ENCODE measurements at places on chromosomes 6 and 20. TPM values are rescaled to one million over a fixed set of nuclear protein-coding genes. Genes with fewer than 3 reads are reported as not detected.

- no peaks in the 10 kb centered on the region for H3K36me3 ChIP-seq
- DNase-seq: no peak
- H3K27me3 ChIP-seq: no peaks in the 10 kb centered on the region
- H3K4me3 ChIP-seq: no peak overlapping the region
Measured at GRCh38 chr6:147587907-147588306, 79.4 kb downstream of the SAMD5 start.

- DNase-seq: no peak
- no peak overlapping the region for H3K4me3 ChIP-seq
- H3K27ac ChIP-seq: peak overlapping the region; percentile 4
- H3K4me1 ChIP-seq: peaks cover 21% of the 10 kb centered on the region
Measured at GRCh38 chr20:41034239-41034638, 5.6 kb downstream of the TOP1 start.

DNA sequence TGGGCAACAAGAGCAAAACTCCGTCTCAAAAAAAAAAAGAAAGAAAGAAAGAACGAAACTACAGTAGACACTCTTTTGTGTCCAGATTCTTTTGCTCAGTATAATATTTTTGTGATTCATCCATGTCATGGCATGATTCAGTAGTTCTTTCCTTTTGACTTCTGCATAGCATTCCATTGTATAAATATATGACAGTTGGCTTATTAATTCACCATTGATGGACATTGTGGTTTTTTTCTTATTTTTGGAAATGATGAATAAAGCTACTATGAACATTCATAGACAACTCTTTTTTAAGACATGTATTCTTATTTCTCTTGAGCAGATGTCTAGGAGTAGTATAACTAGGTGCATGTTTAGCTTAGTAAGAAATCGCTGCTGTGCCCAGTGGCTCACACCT lies 10.3 kb upstream of the IER3 start:
- no peaks in the 10 kb centered on the region for H3K36me3 ChIP-seq
- no peak overlapping the region for H3K4me3 ChIP-seq
- DNase-seq: no peak
- peaks cover 20% of the 10 kb centered on the region for H3K4me1 ChIP-seq

DNA sequence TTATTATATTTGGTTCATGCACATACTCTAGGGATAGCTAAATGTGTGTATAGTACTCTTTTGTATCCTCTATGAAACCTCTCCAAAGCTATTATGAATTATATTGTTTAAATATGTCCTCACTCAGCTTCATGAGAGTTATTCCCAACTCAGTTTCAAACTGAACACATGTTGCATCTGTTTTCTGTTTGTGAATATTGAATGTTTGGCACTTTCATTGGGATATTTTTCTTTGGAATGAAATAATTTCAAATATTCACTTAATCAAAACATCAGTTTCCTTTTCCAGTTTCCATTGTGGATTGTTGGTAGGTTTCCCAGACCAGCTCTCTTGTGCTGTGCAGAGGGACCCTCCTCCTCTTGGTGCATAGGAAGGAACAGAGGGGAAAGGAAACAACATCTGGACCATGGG lies 46.6 kb downstream of the HDAC2 start:
- no peak overlapping the region for H3K4me3 ChIP-seq
- DNase-seq: no peak
- H3K27me3 ChIP-seq: no peaks in the 10 kb centered on the region
- H3K27ac ChIP-seq: no peak overlapping the region
- peaks cover 6% of the 10 kb centered on the region for H3K4me1 ChIP-seq

- peak; percentile 29 for DNase-seq
- H3K4me3 ChIP-seq: no peak overlapping the region
- peaks cover 13% of the 10 kb centered on the region for H3K4me1 ChIP-seq
- peak overlapping the region; percentile 81 for H3K27ac ChIP-seq
Measured at GRCh38 chr6:14932485-14933182, 313.2 kb upstream of the JARID2 start.

- no peaks in the 10 kb centered on the region for H3K4me1 ChIP-seq
- H3K27ac ChIP-seq: no peak overlapping the region
- DNase-seq: no peak
- no peak overlapping the region for H3K4me3 ChIP-seq
- H3K36me3 ChIP-seq: peaks cover 9% of the 10 kb centered on the region
Measured at GRCh38 chr20:24970030-24970553, 21.0 kb downstream of the CST7 start.

- no peaks in the 10 kb centered on the region for H3K36me3 ChIP-seq
- no peaks in the 10 kb centered on the region for H3K27me3 ChIP-seq
- H3K4me1 ChIP-seq: peaks cover 31% of the 10 kb centered on the region
- DNase-seq: no peak
Measured at GRCh38 chr20:53678990-53679596, 85.5 kb upstream of the ZNF217 start.

- H3K4me3 ChIP-seq: no peak overlapping the region
- H3K27me3 ChIP-seq: no peaks in the 10 kb centered on the region
- DNase-seq: no peak
- H3K4me1 ChIP-seq: no peaks in the 10 kb centered on the region
- H3K36me3 ChIP-seq: no peaks in the 10 kb centered on the region
Measured at GRCh38 chr6:14130435-14131075, 13.0 kb downstream of the CD83 start.

DNA sequence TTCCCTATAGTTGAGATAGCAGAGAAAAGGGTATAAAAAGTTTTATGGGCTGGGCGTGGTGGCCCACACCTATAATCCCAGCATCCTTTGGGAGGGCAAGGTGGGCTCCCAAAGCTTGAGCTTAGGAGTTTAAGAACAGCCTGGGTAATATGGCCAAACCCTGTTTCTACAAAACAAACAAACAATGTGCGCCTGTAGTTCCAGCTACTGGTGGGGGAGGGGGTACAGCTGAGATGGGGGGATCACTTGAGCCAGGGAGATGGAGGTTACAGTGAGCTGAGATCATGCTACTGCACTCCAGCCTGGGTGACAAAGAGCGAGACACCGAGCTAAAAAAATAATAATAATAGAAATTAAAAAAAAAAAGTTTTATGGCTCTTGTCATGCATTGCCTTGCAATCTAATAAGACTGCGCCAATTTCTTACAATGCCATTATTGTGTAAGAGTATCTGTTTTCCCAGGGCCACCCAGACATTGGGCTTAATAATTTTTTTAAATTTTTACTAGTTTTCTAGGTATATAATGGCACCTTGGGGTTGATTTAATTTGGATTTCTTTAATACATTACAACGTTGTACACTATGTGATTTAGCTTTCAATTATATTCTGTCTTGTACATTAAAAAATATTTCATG lies 3.9 kb downstream of the ACSS2 start:
- DNase-seq: no peak
- peaks cover 20% of the 10 kb centered on the region for H3K36me3 ChIP-seq
- no peak overlapping the region for H3K4me3 ChIP-seq
- no peaks in the 10 kb centered on the region for H3K27me3 ChIP-seq
- no peak overlapping the region for H3K27ac ChIP-seq

GRCh38 chr6:27669624-27670301 lies 196.9 kb upstream of the ZNF184 start:
- no peaks in the 10 kb centered on the region for H3K36me3 ChIP-seq
- H3K27ac ChIP-seq: no peak overlapping the region
- peak overlapping the region; percentile 68 for H3K4me3 ChIP-seq

- no peak overlapping the region for H3K27ac ChIP-seq
- H3K4me1 ChIP-seq: no peaks in the 10 kb centered on the region
- H3K36me3 ChIP-seq: no peaks in the 10 kb centered on the region
- peaks cover 7% of the 10 kb centered on the region for H3K27me3 ChIP-seq
Measured at GRCh38 chr20:56909918-56910714, 281.0 kb downstream of the TFAP2C start.

DNA sequence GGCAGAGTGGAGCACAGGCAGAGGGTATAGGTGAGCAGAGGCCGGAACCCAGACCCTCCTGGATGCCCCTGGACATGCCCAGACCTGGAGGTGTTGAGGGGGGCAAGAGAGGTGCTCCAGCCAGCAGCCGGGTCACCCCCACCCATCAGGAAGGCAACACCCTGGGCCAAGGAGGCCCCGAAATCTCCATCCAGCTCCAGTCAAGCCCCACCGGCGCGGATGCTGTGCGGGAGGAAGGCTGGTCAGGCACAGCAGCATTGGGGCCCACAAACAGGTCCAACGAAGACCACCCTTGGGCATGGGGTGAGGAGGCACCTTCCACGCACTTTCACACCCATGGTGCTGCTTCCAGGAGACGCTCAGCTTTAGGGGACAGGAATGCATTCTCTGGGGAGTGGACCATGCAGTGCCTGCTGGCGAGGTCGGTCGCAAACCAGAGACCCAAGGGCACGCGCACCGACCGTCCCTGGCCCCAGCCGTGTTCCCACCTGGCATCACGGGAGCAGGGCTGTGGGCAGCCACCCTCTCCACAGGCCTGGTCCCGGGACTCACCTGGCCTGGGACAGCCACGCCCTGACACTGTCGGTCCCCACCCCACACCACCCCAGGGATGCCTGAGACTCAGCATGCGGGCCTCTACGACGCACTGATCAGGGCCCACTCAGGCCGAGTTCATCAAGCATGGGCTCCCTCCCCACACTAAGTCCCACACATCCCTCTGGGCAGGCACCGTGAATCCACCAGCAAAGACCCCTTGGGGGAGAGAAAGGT lies 43.6 kb upstream of the ZBP1 start:
- H3K4me1 ChIP-seq: no peaks in the 10 kb centered on the region
- DNase-seq: no peak
- no peaks in the 10 kb centered on the region for H3K36me3 ChIP-seq
- no peak overlapping the region for H3K4me3 ChIP-seq

DNA sequence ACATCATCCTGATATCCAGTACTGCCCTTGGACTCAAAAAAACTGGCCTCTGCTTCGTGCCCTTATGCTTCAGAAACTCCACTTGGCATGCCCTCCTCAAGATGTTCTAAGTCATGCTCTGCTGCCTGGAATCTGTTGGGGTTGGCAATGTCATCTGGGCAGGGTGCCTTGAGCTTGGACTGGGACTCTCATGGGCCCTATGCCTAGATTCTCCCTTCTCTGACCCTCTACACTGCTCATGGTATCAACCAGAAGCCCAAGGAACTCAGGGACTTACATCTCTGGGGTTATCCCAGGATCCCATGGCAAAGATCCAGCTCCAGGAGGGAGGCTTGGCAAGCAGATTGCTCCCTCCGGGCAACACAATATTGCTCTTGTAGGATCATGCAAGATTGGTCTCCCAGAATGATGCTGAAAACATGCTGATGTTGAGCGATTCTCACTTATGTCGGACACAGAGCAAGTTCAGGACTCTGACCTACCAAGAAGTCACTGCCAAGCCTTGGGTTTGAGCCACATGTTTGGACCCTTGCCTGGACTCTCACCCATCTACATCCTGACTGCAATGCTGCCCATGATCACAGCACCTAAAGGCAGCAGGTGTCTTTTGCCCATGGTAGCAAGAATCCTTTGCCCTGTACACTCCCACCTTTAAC lies 88.8 kb downstream of the ADAT2 start:
- no peak overlapping the region for H3K27ac ChIP-seq
- H3K4me1 ChIP-seq: no peaks in the 10 kb centered on the region
- no peak for DNase-seq

DNA sequence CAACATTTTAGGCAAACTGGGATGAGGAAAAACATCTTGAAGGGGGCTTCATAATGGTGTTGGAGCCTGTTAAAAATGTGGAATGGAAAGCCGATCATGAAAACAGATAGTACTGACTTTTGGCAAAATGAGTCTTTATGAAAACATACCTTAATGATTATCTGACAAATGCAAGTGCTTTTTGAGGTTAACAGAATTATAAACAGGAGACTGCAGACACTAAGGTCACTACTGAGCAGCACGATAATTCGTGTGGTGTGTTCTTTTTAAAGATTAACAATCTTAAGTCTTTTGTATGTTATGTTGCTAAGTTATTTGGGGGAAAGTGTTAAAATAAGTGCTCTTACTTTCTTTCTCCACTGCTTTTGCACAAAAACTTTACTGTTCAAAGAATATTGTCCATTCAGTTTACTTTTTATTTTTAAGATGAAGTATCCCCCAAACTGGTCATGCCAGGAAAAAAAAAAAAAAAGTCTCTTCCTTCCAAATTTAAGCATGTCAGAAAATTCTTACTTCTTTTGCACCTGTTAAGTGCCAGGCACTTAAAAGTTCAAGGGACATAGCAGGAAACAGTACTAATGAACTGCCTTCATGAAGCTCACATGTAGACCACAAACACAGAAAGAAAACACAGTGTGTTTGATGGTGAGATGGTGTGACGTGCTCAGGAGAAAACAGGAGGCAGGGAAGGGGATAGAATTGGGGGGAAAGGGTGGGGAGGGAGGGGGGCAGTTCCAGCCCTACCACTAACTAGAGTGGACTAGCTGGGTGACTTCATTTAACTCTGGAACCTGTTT lies 73.2 kb downstream of the CDYL start:
- H3K4me1 ChIP-seq: peaks cover 35% of the 10 kb centered on the region
- peak overlapping the region; percentile 31 for H3K27ac ChIP-seq
- no peaks in the 10 kb centered on the region for H3K27me3 ChIP-seq
- no peaks in the 10 kb centered on the region for H3K36me3 ChIP-seq
- H3K4me3 ChIP-seq: no peak overlapping the region

- peak within 1 kb of the TSS; percentile 34 for H3K4me3 ChIP-seq
- H3K27me3 ChIP-seq: peaks cover 75% of the 10 kb centered on the region
- H3K36me3 ChIP-seq: no peaks in the 10 kb centered on the region
Measured at GRCh38 chr6:46734867-46735719, at the start of gene PLA2G7. TSS of gene PLA2G7 (minus strand) at chr6:46735375. CDS start at chr6:46722891, 12,484 bp downstream.

- peaks cover 24% of the 10 kb centered on the region for H3K4me1 ChIP-seq
Measured at GRCh38 chr6:118372413-118372812, 175.7 kb upstream of the PLN start.

DNA sequence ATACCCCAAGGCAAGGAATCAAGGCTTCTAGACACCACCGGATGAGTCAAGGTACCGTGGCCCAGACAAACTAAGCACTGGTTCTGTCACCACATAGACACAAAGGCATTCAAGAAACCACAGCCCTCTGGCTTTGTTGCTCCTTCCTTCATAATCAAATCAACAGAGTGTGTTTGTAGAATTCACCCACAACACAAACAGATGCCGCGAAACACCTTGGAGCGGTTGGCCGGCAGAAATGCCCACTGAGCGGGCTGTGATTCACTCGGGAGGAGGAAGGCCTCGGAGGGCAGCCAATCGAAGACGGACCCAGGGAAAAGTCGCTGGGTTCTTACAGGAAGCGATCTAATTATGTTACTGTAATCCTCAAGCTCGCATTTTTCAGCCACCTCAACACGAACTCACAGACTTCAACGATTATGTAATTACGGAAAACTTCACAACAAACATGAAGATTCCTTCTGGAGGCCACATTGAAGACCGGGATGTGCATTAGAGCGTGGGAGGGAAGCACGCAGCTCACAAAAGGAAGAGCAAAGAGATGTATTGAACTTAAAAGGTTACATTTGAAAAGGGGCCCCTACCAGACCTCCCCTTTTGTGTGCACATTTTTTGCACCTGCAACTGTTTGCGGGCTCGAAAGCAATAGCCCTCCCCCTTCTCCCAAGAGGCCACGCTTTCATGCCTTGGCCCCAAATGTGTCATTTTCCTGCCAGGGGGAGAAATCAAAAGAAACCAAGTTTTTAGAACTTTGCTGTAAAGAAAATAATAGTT lies 184.7 kb upstream of the PREP start:
- H3K4me1 ChIP-seq: no peaks in the 10 kb centered on the region
- DNase-seq: no peak
- H3K27ac ChIP-seq: no peak overlapping the region

GRCh38 chr6:54621285-54621684 lies 225.3 kb upstream of the FAM83B start:
- DNase-seq: no peak
- H3K4me1 ChIP-seq: no peaks in the 10 kb centered on the region
- no peaks in the 10 kb centered on the region for H3K36me3 ChIP-seq
- no peak overlapping the region for H3K27ac ChIP-seq
- H3K4me3 ChIP-seq: no peak overlapping the region

The SLC17A3 gene
- total RNA-seq: not detected

The FAM83C gene
- total RNA-seq: 0.49 TPM

The SNPH gene
- total RNA-seq: 8.1 TPM

The MYCT1 gene
- not detected for total RNA-seq

The ZNF831 gene
- not detected for total RNA-seq

The SIRPA gene
- total RNA-seq: 43.0 TPM

The EYS gene
- under 0.01 TPM for total RNA-seq

The ADGRG6 gene
- 8.7 TPM for total RNA-seq

The CLVS2 gene
- total RNA-seq: 0.04 TPM
